NAMALWA (cell line): ENCODE measurements at places on chromosomes 7 and 10.

- DNase-seq: no peak
Measured at GRCh38 chr10:74432841-74433594, 282.0 kb downstream of the ADK start.

GRCh38 chr7:55063633-55064032 lies 44.8 kb downstream of the EGFR start:
- DNase-seq: no peak

DNA sequence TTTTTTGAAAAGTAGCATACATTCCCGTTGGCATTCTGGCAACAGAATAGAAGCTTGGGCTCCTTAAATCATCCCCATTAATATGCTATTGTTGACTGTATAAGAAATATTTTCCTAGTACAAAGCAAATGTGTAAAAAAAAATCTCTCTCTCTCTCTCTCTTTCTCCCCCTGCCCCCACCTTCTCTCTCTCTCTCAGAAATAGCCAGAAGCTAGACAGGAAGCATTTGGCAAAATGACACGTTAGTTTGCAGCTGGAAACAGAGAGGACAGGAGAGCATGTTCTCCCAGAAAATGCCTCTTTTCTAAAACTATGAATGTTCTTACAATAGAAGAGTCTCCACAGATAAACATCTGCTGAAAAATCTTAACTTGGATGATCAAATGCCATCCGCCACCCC lies 59.6 kb upstream of the AKR1E2 start:
- no peak for DNase-seq

DNA sequence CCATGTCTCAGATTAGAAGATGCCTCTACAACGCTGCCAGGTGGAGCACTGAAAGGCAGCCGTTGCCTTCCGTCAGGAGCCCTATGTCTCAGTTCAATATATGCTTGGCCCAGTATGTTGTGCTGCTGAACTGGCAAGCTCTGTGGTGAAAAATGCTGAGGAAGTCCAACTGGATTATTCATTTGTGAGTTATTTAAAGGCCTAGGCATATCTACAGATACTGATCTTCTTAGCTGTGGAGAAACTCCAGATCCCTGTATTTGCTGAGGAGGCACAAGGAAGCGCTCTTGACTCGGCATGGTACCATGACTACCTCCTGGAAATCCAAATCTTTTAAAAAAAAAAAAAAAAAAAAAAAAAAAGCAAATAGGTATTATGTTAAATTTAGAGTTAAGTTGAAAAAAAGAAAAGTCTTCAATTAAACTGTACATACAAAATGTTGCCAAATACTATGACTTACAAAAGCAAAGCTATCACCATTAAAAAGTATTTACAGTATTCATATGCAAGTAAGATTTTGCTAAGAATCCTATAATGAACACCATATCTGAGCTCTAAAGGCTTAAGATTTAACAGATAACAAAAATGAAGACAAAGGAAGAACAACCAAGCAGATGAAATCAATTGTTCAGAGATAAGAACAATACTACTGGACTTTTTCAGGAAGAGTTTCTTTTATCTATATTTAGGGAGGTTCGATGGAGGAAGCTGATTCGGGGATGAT lies 152.4 kb downstream of the GALNT11 start:
- no peak for DNase-seq

DNA sequence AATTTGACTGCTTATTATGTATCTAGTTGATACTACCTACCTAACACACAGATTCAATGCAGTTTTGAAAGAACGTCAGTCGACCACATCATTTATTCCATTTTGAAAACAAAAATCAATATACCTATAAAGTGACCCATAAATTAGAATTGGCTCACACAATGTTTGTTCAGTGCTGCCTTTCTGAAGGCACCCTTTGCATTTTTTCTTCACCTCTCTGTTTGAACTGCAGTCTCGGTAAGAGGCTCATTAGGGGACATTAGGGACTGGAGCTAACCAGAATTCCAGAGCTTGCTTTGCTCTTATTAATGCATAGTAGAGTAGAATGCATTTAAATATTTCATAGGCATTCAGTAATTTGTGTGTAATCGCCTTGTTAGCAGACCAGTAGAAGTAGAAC lies 234.1 kb downstream of the FOXP2 start:
- no peak for DNase-seq
